HuH-7.5 (cell line): ENCODE measurements at places on chromosomes 4 and X.

DNA sequence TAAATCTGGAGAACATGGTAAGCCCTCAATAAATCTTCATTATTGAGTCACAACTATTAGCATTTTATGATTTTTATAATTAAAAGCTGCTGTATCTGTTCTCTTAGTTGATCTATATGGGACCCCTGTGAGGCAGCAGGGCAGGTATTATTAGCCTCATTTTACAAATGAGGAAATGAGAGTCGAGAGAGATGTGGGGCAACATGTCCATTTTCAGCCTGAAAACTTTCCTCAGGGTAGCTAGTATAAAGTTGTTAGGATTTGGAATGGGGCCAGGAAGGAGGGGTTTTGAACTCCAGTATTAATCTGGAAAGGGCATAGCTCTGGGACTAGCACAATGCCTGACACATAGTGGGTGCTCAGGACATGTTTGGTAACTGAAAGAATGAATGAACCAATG lies 191.7 kb upstream of the GPC4 start:
- no peak for DNase-seq

DNA sequence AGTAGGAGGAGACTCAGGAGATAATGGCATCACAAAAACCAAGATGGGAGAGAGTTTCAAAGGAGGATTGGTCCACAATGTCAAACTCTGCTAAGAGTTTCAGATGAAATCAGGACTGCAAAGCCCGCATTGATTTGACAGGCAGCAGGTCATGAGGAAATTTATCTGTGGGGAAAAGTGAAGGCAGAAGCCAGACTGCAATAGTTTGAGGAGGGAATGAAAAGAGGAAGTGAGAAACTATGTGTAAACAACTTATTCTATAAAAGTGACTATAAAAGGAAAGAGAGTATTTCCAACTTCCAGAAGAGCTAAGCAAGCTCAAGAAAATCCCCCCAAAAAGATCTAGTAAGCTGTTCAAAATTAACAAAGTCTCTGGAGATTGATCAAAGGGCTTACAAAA lies 66.3 kb upstream of the DGKK start:
- no peak for DNase-seq

DNA sequence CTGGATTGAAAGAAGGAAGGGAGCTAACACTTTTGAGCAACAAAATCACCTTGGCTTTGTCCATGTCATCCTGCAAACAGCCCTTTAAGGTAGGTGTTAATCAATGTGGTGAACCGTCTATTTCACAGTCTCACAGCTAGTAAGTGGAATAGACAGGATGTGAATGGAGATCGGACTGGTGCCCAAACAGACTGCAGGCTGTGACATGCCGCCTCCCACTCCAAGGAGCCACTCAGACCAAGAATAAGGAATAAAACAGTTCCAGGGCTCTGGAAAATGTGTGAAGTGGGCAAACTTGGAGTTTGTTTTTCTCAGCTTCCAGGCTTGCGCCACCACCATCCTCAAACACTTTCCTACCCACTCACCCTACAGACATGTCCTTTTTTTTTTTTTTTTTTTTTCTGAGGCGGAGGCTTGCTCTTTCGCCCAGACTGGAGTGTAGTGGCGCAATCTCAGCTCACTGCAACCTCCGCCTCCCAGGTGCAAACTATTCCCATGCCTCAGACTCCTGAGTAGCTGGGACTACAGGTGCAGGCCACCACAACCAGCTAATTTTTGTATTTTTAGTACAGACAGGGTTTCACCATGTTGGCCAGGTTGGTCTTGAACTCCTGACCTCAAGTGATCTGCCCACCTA lies 57.7 kb upstream of the SEC24B start:
- no peak for DNase-seq

DNA sequence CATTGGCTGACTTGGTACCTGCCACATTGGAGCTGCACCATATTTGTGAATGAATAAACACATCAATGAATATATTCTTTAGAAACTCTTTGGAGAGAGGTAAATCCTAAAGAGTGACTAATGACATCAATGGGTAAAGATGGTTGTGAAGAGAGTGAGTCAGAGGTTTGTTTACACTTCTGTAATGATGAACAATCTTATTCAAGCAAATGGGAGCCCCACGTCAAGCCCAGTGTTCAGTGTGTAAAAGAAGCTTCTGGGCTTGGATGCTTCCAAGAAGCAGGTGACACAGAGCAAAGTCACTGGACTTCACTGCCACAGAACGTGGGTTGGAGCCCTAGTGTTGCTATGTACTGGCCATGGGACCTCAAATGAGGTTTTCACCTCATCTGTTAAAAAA lies 319.0 kb downstream of the STK32B start:
- DNase-seq, result no peak

DNA sequence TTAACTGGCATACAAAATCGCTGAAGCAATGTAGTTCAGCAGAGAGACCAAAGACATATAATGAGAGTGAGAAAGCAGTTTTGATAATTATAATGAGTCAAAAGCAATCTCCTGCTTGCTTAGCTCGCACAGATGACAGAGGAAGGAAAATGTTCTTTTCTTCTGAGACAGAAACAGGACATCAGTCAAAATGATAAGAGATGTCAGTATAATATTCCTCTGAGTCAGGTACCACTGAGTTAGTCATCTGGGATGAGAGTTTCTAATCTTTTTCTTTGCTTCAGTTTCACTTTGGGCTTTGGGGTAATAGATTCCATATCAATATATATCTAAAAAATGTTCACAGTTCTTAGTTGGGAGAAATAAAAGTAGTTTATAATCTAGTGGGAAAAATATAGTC lies 387.2 kb downstream of the PCDH7 start:
- DNase-seq, result no peak

DNA sequence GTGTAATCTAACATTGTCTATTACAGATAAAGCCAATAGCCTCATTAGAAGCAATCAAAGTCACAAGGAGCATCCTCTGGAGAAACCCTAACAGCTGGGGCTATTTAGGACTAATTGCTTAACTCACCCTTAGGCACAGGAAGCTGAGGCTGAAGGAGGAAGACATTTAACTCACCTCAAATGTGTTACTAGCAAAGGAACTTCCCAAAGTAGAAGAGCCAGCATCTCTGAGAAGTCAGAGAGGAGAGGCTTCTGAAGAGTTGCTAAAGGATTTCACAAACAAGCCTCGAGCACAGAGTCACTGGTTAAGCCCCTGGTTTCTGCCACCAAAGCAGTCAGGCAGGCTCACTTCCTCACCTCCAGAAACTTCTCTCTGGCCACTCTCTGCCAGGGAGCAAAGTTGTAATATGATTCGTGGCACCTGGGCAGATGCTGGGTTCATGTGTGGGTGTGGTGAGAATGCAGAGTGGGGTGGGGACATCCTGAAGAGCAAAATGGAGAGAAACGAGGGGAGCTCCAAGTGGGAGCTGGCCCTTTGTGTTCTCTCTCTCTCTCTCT lies 201.3 kb downstream of the HS6ST2 start:
- DNase-seq, result no peak

DNA sequence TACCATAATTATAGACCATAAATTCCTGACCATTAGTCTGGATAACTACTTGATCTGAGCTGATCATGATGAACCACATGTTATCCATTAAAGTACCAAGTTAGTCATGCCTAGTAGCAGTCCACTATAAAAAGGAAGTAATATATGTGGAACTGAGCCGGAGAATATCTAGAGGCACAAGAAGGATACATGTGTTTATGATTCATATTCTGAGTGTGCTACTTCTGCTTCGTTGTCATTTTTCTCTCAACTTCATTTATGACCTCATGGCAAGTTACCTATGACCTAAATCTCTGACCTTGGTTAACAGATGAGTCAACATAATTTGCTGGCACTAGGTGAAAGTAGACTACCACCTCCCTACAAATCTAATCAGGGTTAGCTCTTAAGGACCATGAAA lies 56.5 kb upstream of the ANKRD17 start:
- DNase-seq, result no peak

DNA sequence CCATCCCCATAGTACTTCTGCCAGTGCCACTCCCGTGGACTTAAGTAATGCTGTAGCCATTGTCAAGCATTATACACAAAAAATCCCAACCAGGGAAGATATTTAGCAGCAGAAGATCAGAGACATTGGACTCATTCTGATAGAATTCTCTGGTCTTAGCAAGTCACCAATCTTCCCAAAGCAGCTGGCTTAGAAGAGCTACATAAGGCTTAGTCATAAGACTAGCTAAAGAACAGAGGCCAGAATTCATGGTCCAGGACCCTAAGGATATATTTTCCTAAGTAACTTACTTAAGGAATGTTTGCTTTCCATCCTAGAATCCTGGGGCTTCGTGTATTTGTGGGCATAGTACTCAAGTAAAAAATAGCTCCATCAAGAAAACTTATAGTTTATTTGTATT lies 100.3 kb upstream of the SLIT2 start:
- DNase-seq, result no peak

DNA sequence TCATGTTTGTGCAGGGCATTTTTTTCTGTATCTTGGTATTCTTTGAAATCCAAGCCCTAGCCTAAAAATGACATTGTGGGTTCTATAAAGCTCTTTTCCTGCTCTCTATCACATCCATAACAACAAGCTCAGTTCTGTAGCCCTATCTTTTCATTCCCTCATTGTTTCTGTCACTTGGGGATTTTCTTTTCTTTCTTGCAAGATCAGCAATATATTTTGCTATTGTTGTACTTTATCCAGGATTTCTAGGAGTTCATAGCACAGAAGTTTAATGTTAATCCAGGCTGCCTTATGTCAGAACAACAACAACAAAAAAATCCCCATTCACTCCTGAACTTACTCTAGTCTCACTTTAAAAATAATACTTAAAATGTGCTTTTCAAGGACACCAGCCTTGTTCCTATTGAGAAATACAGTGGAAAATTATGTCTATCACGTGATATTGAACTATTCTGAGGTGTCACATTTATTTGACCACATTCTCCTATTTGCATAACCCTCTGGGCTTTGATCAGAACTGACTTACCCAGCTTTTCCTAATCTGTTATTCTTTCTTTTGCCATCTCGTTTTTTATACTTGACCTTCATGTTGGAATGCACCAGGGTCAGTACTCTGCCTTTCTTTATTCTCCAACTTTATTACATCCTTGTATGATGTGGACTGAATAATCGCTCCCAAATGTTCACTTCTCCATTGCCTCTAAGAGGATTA lies 112.8 kb downstream of the MAGEB5 start:
- DNase-seq, result no peak

- DNase-seq, result no peak
Measured at GRCh38 chr4:86014599-86014998, 345.3 kb downstream of the MAPK10 start.

GRCh38 chrX:72371405-72371804 lies 65.7 kb upstream of the CITED1 start:
- DNase-seq, result no peak

DNA sequence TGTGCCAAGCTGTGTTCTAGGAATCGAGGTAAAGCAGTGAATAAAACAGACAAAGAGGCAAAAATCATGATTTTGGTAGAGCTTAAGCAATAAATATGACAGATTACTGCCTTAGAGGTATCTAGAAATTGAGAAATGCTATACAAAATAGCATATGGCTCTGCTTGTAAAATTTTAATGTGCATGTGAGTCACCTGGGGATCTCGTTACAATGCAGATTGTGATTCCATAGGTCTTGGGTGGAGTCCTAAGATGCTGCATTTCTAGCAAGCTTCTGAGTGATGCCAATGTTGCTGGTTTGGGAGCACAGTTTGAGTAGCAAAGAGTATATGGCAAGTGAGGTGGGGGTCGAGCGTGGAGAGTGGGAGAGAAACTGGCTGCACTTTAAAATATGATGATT lies 697.3 kb upstream of the MAGEB2 start:
- no peak for DNase-seq

GRCh38 chrX:153595859-153596857 lies 2.8 kb downstream of the CCNQ start:
- DNase-seq, result no peak

DNA sequence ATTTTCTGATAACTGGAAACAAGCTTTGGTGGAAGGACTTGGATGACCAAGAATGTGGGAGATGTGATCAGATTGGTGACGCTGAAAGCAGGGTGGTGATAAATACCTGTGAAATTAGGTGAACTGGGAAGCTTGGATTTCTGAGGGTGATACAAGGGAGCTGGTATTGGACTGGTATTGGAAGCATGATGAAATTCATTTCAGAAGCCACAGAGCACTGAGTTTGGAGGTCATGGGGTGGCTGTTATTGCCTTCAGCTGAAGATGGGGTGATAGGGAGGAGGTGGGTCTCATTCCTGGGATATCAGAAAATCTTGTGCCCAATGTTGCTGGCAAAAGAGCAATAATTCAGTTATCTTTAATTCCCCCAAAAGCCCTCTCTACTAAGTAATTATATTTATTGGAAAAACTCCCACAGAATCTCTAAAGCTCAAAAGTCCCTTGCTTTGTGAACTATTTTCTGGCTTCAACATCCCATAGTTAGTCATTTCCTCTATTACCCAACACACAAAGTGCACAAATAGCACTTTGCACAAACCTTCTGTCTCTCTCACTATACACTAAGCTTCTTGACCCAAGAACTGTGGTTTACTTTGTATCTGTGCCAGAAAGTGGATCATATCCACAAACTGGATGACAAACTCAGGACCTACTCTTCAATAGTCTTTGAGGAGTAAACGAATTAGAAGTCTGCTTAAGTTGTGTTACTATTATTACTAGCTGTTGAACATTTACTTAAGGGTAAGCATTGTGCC lies 23.1 kb upstream of the CAMK2D start:
- DNase-seq, result peak; percentile 16

DNA sequence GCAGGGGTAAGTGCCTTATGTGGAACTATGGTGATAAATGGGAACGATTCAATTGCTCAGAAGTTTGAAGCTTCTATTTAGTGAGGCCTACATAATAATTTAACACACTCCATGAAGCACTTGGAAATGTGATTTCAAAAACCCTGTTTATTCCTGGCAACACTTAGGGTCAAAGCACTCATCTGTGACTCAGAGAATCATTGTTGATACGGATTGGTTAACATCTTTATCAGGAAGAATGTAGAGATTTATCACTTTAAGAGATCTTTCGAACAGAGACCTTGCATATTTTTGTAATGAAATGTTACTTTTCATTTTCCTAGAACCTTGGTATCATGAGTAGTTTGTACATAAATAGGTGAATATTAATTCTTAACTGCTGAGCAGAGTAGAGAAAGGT lies 269.1 kb upstream of the SLIT2 start:
- DNase-seq, result no peak
